ENCODE measurements at places on chromosomes 7 and 10. TPM values are rescaled to one million over a fixed set of nuclear protein-coding genes. Genes with fewer than 3 reads are reported as not detected.

DNA sequence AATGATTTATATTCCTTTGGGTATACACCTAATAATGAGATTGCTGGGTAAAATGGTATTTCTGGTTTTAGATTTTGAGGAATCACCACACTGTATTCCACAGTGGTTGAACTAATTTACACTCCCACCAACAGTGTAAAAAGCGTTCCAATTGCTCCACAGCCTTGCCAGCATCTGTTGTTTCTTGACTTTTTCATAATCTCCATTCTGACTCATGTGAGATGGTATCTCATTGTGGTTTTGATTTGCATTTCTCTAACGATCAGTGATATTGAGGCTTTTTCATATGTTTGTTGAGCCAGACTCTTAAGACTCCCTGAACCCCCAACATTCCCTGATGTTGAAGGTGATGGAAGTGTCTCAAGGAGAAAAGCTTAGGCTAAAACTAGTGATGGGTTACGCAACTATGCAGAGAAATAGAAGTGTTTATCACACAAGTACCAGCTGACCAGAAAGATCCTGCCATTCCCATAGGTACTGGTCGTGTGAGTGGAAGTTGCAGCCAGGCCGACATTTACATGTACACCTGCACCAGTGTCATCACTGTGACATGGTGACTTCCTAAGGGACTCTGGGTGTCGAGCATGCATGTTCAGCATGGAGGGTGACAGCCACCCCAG, 711.2 kb upstream of the NRP1 start:
- DNase-seq, result no peak

DNA sequence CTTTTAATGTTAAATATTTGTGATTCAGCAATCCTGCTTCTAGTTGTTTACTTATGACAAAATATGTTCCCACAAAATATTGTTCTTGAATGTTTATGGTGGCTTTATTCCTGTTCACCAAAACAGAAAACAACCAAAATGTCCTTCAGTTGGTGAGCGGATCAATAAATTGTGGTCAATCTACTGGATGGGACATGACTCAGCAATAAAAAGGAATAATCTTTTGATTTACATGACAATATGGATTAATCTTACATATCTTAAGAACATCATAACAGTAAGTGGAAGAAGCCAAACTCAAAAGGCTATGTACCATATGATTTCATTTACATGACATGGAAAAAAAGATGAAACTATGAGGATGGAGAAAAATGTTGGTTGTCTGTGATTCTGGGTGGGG, 691.3 kb upstream of the GHITM start:
- DNase-seq, result no peak

- DNase-seq, result no peak
Observed at GRCh38 chr7:5662828-5663227, 118.6 kb downstream of the RNF216 start.

DNA sequence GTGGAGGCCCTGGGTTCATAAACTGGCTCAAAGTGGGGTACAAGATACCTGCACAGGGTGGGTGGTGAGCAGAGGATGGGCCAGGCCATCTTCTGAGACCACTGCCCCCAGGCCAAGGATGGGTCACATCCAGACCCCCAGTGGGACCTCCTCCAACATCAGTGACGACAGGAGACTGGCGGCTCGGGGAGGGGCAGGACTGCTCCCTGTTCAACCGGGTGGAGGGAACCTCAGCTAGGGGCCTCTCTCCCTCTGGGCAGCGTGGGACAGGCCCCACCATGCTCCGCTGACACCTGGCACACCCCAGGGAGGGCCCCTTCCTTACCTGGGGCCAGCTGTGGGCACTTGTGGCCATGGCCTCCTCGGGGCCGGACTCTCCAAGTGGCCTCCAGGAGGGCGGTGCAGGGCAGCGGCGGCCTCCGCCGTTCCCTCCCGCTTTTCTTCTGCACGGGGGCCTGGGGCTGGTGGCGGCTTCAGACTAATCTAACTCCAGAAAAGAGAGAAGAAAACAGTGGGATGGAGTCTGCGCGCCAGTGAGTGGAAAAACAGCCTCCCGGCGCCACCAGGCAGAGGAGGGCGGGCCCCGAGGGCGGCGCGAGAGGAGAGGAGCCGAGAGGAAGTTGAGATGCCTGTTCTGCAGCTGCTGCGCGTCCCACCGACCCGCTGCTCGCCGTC, at the start of gene CALHM2:
CALHM2 (minus strand) TSS at position 540 of the 675 bp plus-strand sequence. CDS start 2,429 bp downstream, outside the sequence.
- DNase-seq, result no peak

RAMP3 gene
- 30.0 TPM for total RNA-seq

DNA sequence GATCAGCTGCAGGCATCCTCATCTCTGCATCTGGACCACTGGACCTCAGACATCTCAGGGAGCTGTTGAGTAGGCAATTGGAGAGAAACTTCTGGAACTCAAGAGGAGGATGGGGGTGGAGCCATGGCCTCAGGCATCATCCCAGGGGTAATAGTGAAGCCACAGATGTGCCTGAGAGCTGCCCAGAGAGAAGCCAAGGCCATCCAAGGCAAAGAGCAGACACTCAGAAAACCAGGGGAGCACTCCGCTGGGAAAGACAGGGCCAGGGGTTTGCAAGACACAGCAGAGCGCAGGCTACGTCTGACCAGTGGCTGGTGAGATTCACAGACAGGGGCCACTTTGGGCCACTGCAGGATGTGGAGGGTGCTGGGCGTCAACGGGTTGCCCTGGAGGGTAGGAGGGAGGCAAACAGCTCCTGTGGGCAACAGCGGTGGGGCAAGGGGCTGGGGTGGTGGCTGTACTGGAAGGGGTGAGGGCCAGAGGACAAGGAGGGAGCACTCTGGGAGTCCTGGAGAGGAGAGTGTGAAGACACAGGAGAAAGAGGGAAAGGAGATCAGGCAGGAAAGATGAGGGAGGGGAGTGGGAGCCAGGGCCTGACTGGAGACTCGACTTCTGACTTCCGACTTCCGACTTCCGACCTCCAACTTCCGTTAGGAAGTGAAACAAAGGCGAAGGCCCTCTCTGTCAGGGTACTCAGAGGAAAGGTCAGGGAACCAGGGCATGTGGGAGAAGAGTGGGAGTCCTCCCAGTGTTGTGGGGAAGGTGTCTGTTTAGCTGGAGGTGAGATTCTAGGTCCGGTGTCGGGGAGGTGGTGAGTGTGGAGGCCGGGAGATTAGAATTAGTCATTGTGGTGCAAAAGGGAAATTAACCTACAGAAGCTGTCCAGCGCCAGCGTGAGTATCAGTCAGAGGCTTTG, 69.7 kb upstream of the ANTXRL start:
- DNase-seq, result peak; percentile 28

DNA sequence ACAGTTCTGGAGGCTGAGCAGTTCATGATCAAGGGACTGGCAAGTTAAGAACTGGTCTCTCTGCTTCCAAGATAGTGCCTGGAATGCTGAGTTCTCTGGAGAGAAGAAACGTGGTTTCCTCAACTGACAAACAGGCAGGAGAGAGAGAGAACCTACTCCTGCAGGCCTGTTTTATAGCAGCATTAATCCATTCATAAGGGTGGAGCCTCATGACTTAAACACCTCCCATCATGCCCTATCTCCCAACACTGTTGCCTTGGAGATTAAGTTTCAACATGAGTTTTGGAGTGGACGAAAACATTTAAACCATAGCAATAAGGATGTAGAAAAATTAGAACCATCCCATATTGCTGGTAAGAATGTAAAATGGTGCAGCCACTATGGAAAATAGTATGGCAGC, 32.3 kb upstream of the IMMP2L start:
- DNase-seq, result no peak

DNA sequence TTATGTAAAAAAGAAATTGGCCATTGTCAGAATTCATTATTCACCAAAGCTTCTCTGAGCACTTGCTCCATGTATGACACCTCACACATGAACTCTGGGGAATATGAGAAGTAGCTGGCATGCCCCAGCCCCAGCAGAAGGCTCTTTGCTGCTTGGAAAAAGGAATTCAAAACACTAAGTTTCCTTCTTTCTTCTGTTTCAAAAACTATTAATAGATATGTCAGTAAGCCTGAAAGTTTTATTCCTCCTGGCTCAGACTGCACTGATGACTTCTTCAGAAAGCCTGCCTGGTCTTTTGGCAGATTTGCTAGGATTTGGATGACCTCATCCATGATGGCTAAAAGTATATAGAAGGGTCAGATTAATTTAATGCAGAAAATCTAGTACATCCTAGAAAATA, 511.0 kb downstream of the GFRA1 start:
- DNase-seq, result no peak

ATOH7 gene
- not detected for total RNA-seq

DNA sequence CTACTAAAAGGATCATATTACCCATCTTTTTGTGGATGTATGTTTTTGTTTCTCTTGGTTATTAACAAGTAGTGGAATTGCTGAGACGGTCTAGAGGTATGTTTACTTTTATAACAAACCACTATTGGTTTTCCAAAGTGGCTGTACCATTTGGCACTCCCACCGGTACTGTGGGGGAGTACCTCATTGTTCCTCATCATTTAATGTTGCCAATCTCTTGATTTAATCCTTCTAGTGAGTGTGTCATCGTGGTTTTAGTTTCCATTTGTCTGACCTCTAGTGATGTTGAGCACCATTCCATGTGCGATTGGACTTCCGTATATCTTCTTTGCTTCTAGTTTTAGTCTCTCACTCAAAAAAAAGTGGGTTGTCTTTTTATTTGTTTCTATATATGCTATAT, 50.4 kb downstream of the RBM33 start:
- no peak for DNase-seq

PDK4 gene
- total RNA-seq, result 6.3 TPM

- DNase-seq, result no peak
Observed at GRCh38 chr7:12619461-12620069, 49.0 kb downstream of the SCIN start.

DNA sequence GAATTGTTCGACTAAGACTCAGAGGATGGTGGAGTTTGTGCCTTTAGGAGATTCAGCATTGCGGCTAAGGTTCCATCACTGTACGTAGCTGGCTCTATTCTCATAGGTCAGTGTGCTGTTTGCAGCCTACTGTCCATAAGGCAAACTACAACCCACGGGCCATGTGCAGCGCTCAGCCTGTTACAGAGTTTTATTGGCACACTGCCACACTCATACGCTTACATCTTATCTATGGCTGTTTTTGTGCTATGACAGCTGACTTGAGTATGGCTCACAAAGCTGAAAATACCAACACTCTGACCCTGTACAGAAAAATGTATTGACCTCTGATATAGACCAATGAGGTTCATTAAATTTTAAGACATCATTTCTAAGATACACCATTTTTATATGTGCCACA, 114.5 kb downstream of the ARID5B start:
- no peak for DNase-seq

- DNase-seq, result no peak
Observed at GRCh38 chr7:16189026-16189715, 232.2 kb downstream of the CRPPA start.

FRMD4A gene
- total RNA-seq, result 17.1 TPM
